Fibroblast of skin of left quadriceps (primary cell): ENCODE measurements at places on chromosomes 5 and 9.

DNA sequence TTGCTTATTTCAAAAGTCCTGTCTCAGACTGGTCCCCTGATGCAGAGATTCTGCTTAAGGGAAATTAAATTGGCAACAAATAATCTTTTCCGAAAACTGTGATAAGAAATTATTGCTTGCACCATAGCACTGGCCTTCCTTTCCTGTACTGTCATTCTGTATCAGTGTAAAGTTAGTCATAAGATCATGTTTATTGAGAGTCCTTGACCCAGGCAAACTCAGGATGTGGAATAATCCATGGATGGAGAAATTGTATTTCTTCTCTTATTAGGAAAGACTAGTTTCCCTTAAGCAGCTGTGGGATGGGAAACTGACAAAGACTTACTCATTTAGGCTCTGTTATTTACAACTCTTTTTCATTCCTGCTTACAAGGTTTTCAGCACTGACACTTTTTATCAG, 83.0 kb upstream of the RANBP6 start:
- DNase-seq, result no peak

DNA sequence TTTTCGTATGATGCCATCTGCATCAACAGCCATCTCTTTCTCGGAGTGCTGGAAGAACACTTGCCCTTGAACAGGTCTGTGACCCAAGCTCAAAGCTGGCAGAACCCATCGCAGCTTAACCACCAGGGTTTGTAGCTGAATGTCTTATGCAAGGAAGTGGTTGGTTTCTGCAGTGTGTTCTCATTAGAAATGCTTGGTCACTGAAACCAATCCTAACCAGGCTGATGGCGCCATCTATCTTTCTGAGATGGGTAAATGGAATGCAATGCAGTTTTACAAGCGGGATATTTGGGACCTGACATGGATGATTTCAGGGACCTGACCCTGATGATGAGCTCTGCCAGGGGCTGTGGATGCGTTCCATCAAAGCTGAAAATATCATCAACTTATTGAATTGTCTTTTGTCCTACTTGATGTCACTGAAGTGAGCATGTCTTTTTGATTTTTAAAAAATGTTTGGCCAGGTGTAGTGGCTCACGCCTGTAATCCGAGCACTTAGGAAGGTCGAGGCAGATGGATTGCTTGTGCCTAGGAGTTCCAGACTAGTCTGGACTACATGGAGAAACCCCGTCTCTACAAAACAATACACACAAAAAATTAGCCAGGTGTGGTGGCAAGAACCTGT, 28.7 kb downstream of the DMRT3 start:
- DNase-seq, result no peak

DNA sequence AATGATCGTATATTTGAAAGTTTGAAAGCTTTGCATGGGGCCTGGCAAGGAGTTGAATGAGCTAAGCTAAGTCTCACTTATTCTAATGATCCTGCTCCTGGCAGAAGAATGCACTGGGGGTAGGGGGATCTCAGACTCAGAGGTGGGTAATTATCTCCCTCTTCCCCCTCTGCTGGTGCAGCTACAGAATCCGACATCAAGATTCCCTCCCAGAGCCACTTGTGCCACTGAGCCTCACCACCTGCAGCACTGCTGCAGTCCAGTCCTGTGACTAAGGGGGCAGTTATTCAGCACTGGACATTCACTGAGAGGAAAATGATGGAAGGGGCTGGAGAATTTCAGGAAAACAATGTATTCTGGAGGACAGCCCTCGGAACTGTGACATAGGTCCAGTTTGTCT, 205.8 kb downstream of the DEPDC1B start:
- no peak for DNase-seq

DNA sequence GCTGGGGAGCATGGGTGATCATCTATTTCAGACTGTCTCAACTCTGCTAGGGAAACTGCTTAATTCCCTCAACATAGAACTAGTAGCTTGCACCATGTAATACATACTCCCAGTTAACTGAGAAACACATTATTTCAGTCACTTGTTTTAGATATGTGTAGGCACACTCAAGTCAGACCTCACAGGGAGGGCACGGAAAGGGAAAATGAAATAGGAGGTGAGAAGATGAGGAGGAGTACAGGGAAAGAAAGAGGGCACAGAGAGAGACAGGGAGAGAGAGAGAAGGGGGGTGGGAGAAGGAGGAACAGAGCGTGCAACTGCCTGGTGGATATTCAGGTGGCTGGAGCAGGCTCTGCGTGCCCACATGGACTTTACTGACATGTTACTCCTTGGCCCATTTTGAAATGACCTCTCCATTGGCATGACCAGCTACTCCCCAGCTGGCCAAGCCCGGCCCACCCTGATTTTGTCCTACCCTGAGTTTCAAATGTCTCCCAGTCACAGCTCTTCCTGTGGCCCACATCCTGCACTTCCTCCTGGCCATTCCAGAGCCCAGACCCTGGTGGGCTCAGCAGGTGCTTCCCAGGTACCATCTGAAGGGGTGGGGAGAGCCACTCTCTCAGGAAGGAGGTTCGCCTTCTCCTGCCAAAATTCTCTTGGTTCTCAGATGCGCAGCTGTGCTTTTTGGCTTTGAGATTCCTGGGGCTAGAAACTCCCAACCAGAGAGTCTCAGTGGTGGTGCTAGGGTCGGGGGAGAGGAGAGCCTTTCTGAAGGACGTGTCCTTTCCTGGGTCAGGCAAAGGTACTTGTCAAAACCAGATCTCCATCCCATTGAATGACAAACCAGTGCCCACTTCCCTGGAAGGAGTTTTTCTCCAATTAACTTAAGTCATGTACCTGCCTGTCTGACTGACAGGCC, 229.4 kb downstream of the FSTL4 start:
- no peak for DNase-seq

- no peak for DNase-seq
Measured at GRCh38 chr5:42905827-42906226, 94.1 kb upstream of the SELENOP start.

DNA sequence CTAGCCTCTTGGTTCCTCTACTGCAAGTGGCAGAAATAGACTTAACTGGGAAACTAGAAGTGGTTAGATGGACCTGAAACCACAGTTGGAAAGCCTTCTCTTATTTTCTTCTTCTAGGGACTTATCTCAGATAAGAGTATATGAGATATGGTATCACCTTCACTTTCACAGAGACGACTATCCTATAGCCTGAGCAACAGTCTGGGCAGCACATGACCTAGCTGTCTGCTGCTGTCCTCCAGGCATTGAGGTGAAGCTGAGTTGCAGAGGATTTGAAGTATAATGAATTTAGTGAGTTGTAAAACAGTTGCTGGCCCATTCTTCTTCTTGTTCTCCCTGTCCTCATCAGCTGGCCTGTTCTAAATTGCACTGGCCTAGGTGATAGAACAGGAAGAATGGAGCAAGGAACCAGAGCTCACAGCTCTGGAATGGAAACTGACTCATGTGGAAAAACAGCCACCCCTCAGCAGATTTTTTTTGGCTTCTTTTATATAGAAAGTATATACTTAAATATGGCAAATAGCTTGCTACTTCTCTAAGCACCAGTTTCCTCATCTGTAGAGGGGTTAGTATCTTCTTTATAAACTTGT, 27.8 kb downstream of the RECK start:
- no peak for DNase-seq

DNA sequence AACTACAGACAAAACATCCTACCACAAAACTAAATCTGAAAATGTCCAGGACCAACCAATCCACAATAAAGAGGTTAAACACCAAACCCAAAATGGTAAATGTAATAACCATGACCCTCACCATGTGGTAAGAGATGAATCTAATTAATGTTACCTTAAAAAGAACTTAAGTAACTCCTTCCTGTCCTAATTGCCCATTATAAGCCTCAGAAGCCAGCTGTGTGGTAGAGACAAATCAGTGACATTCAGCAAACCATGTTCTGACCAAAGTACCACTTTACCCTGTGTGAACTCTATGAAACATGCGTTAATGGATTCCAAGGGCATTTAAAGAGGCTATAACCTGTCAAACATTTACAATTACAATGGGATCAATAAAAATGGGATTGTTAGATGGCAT, 25.0 kb downstream of the LPAR1 start:
- no peak for DNase-seq

DNA sequence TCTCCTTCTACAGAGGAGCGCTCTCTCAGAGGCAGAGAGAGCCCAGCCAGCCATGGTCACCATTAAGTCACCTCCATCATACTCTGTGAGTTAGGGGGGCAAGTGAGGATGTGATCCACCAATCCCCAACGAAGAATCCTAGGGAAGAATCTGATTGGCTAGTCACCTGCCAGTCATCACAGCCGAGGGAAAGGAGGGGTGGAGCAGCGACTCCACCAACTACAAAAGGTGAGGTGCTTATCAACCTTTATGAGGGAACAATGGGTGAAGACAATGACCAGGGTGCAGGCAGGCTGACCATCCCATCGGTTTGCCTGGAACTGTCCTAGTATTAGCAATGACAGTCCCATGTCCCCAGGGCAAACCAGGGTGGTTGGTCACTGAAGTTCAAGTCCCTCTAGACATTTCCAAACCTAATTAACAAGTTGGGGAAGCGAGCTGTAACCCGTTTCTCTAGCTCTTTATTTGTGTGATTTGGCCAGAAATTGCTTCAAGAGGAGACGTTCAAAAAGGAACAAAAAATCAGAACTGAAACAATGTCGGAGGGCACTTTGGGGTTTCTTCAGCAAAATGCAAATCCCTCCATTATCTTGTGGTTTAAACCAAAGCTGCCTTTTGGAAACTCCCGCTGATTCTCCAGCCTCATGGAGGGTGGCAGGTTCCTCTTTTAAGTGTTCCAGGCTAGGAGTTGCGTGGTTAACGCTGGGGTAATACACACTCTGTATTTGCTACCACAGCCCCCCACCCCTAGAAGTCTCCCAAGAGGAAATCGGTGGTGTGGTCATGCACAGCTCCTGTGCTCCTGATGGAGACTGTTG, 18.8 kb upstream of the FCN1 start:
- no peak for DNase-seq
